ENCODE measurements at places on chromosomes 2 and 18. TPM values are rescaled to one million over a fixed set of nuclear protein-coding genes. Genes with fewer than 3 reads are reported as not detected.

DNA sequence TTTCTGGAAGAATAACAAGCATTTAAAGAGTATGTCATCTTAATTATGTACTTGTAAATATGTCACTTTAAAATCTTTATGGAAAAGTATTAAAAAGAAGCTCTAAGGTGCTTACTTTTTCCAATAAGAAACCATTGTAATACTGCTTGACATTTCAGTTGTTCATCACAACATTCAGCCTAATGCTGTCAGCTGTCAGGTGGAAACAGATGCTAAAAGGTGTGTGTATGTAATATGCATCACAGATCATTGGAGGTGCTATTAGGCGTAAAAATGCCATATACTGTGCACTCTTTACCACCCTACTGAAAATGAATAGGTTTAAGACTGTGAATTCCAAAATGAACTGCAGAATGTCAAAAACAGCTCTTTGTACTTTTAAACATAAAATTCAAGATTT, 40.3 kb downstream of the METTL8 start:
- no peaks in the 10 kb centered on the region for H3K27me3 ChIP-seq
- no peak overlapping the region for H3K4me3 ChIP-seq
- no peak for DNase-seq
- no peak overlapping the region for H3K27ac ChIP-seq

- no peaks in the 10 kb centered on the region for H3K36me3 ChIP-seq
- no peak overlapping the region for H3K27ac ChIP-seq
- no peak for DNase-seq
- H3K4me1 ChIP-seq, result no peaks in the 10 kb centered on the region
- H3K27me3 ChIP-seq, result no peaks in the 10 kb centered on the region
Observed at GRCh38 chr2:57920342-57920939, 126.2 kb upstream of the VRK2 start.

- H3K4me3 ChIP-seq, result no peak overlapping the region
- H3K27ac ChIP-seq, result peak overlapping the region; percentile 58
- no peaks in the 10 kb centered on the region for H3K27me3 ChIP-seq
- peak; percentile 89 for DNase-seq
Observed at GRCh38 chr2:235347691-235348090, 146.2 kb upstream of the AGAP1 start.

ALPG gene
- total RNA-seq, result 0.18 TPM
